ENCODE measurements at places on chromosomes 4 and X.

DNA sequence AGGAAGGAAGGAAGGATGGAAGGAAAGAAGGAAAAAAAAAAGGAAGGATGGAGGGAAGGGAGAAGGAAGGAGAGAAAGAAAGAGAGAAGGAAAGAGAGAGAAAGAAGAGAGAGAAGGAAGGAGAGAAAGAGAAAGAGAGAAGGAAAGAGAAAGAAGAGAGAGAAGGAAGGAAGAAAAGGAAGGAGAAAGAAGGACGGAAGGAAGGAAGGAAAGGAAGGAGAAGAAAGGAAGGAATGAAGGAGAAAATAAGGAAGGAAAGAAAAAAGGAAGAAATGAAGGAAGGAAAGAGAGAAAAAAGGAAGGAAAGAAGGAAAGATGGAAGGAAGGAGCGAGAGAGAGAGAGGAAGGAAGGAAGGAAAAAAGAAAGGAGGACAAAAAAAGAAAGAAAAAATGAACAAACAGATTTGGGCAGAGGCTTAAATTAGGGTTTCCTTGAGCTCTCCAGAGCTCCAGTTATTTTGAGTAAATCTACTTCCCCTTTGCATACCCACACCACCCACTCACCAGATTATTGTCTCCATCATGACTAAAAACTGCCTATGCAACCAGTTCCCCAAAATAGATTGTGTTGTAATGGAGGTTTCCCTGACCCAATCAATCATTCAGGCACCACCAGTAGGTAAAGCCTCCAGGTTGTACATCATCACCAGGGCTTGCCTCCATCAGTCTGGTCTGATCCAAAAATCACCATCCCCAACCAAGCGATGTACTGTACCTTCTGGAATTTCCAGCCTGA lies 1722.9 kb upstream of the PCDH10 start:
- DNase-seq: no peak

DNA sequence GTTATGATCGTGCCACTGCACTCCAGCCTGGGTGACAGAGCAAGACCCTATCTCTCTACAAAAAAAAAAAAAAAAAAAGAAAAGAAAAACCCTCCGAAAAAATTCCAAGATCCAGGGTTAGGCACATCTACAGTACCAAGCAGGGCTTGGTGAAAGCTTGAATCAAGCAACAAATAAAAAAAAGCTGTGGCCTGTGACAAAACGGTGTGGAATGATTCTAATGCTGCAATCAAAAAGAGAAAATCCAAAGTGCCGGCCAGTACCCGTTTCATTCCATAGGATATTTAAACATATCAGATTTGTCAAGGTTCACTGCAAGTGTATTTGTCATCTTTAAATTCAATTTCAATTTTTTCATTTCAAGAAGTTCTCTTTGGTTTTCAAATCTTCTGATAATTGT lies 20.5 kb downstream of the RWDD4 start:
- DNase-seq: no peak

GRCh38 chrX:1242891-1243402 lies 25.7 kb upstream of the CSF2RA start:
- no peak for DNase-seq

DNA sequence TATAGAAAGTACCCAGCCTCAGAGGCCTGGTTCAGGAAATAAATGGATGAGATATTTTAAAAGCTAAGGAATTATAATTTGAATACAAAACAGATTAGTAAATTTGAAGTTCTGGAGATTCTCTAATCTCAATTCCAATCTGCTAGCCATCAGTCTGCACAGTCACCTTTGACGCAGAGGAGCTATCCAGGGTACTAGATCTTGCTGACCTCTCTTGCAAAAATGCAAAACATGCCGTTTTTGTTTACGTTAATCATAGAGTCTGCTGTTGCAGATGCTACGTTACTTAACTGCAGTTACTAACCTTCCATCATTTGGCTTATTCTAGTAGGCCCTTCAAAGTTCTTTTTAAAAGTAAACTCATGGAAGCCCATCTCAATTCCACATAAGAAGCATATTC lies 10.4 kb downstream of the CCSER1 start:
- DNase-seq: no peak
